ENCODE measurements at places on chromosomes 4 and X. TPM values are rescaled to one million over a fixed set of nuclear protein-coding genes. Genes with fewer than 3 reads are reported as not detected.

The UGT2B15 gene
- total RNA-seq: not detected

The NR3C2 gene
- 1.8 TPM for total RNA-seq

The ITGB1BP2 gene
- total RNA-seq: 4.2 TPM

The ATP2B3 gene
- under 0.01 TPM for total RNA-seq

The EDNRA gene
- 3.9 TPM for total RNA-seq

The ZDHHC15 gene
- not detected for total RNA-seq

The TRIM60 gene
- not detected for total RNA-seq

The SASH3 gene
- not detected for total RNA-seq

The VAMP7 gene
- 46.6 TPM for total RNA-seq

The MAOB gene
- total RNA-seq: not detected

The NWD2 gene
- total RNA-seq: not detected

The SHROOM2 gene
- total RNA-seq: 4.5 TPM

The CCDC110 gene
- 5.0 TPM for total RNA-seq

The RHOXF1 gene
- not detected for total RNA-seq

The RPL36A gene
- 649 TPM for total RNA-seq

The AMTN gene
- not detected for total RNA-seq

The DDX53 gene
- not detected for total RNA-seq

The MAOA gene
- total RNA-seq: 2.1 TPM

The NAP1L5 gene
- total RNA-seq: 11.0 TPM

The SSX1 gene
- total RNA-seq: not detected

The NXF2B gene
- total RNA-seq: not detected

The LRP2BP gene
- total RNA-seq: 0.89 TPM

The SULT1E1 gene
- total RNA-seq: 9.2 TPM

The PCSK1N gene
- 1.1 TPM for total RNA-seq

The EGF gene
- total RNA-seq: 11.3 TPM

The GPAT3 gene
- 8.5 TPM for total RNA-seq

The NPY1R gene
- total RNA-seq: under 0.01 TPM

The ZNF827 gene
- total RNA-seq: 10.3 TPM

The PPARGC1A gene
- not detected for total RNA-seq

All from smooth muscle cell of the umbilical artery (primary cell).